HuH-7.5 (cell line): ENCODE measurements at places on chromosomes 3 and 15.

- no peak for DNase-seq
These were observed 45.3 kb downstream of the ATP13A5 start for GRCh38 chr3:193333229-193333628.

- no peak for DNase-seq
These were observed 99.5 kb upstream of the MCTP2 start for GRCh38 chr15:94131875-94132274.

GRCh38 chr3:128775906-128776542 lies 50.0 kb downstream of the RAB7A start:
- DNase-seq, result peak; percentile 47

DNA sequence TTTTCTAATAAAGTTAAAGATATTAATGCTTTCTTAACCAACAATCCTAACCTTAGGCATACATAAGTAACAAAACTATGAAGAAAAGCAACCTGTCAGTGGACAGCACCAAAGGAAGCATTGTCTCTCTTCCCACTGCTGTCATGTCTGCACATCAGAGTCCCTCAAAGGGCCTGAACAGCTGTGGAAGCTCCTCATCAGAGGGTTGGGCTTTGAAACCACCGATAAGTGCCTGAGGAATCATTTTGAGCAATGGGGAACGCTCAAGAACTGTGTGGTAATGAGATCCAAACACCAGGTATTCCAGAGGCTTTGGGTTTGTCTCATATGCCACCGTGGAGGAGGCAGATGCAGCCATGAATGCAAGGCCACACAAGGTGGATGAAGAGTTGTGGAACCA lies 182.5 kb downstream of the FMN1 start:
- DNase-seq, result no peak

GRCh38 chr3:112124907-112125607 lies 8.0 kb downstream of the GCSAM start:
- DNase-seq, result no peak

DNA sequence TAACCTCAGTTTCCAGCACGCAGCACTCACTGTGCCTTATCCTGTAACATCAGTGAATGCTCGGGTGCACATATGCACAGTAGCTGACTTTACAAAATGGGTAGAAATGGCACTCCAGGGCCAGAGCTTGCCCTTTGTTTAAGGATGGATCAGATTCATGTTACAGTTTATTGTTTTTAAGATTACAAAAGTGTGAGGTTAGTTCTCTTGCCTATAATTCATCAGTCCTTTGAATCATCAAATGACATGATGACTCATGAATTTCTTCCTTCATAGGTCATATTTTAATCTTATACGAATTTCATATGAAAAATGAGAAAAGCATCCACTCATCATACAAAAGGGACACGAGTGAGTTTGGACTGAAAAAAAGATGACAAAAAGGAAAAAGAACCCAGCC lies 545.3 kb downstream of the GBE1 start:
- DNase-seq, result no peak

DNA sequence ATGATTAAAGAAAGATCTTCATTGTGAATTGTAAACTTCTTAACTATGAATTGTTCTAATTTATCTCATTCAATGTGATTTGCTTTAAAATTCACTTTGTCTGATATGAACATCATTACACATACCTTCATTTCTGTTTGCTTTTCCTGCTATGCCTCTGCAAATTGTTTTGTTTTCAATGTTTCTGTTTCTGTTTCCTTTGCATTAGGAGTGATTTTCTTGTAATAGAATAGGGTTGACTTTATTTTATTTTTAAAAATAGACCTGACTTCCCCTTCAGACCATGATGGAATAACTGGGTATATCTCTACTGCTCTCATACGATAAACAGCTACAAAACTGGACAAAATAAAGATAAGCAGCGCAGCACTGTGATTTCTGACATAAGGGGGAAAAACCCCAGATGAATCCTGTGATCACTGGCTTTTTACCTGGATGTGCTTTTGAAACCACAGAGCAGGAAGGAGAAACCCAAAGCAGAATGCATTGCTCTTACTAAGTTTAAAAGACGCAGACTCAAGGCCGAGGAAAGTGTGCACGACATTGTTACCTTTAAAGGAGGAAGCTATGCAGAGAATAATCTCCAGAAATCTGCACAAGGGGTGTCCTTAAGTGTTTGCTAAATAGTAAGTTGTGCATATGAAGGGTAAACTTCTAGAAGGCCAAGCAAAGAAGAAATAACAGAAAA lies 420.2 kb downstream of the TBC1D5 start:
- DNase-seq, result no peak

DNA sequence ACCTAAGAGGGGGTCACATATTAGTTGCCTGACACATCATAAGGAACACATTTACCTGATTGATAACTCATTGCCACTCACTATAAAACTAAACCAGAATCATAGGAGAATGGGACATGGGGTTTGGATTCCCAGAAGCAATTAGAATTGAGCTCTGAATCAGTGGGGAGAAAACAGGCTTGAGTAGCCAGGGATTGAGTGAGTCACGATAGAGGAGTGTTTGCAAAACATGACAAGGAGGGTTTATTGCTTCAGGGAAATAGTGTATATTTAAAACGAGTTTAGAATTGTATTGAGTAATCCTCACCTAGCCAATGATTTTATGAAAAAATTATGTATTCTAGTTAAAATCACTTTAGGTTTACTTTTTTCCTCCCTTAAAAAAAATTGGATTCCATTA lies 101.1 kb upstream of the THRB start:
- DNase-seq, result no peak

DNA sequence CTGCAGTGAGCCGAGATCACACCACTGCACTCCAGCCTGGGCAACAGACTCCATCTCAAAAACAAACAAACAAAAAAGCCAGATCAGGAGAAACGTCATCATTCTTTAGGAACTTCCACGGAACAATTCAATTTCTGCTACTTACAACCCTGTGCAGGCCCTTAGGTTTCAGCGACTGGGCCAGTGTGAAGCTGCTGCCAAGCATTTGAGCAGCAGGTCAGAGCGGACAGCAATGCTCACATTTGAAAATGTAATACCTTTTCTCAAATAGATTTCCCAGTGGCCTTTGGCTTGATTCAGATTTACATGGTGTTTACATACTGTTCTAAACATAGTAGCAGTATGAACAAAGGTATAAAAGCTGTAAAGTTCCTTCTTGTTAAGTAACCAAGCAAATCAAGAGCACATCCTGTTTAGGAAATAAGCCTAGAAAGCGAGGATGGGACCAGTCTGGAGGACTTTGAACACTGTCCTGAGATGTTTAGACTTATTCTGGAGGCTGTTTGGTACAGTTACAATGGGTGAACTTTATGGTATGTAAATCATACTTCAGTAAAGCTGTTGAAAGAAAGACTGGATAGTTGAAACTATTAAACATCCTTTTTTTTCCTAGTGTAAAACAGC lies 141.2 kb downstream of the HCN4 start:
- DNase-seq, result no peak

DNA sequence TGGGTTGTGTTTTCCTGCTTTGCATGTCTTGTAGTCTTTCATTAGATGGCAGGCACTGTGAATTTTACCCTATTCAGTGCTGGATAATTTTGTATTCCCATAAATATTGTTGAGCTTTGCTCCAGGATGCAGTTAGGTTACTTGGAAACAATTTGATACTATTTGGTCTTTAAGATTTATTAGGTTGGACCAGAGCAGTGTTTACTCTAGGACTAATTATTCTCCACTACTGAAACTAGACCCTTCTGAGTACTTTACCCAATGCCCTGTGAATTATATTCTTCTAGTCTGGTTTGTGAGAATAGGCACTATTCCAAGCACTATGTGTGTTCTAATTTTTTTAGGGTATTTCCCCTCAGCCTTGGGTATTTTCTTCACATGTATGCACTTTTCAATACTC lies 37.8 kb upstream of the TASOR start:
- DNase-seq, result no peak

GRCh38 chr15:90667073-90667754 lies 49.9 kb upstream of the BLM start:
- DNase-seq, result no peak

DNA sequence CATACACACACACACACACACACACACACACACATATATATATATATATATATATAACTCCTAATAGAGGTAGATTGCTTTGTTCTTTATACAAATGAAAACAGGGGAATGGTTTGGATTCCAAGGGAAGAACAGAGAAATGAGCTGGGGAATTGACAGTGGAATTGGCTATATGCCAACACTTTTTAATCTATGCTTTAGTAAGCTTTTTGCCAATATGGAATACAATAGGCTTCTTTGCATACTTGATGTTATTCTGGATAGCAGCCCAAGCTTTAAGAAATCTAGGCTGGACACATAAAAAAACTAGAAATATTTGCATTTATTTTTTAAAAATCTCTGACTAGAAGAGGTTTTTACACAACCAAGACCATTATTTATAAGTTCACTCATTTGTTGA lies 334.2 kb upstream of the MDFIC2 start:
- DNase-seq, result no peak
